ENCODE measurements at places on chromosomes 11 and 22.

DNA sequence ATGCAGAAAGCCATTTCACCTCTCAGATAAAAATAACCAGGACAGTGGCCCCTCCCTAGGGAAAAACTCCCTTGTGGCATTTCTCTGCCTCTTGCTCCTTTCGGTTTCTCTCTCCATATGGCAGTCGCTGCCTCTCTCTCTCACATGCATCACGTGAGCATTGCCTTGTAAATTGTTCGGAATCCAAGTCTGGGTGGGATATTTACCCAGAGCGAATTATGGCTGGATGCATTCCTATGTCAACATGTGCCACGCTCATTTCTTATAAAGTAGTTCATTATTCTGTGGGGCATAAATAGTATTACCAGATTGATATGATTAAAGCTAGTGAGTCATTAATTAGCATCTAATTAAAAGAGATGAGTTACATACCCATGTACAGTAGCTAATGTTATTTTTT is 392.9 kb downstream of the INSC start:
- no peak for DNase-seq

DNA sequence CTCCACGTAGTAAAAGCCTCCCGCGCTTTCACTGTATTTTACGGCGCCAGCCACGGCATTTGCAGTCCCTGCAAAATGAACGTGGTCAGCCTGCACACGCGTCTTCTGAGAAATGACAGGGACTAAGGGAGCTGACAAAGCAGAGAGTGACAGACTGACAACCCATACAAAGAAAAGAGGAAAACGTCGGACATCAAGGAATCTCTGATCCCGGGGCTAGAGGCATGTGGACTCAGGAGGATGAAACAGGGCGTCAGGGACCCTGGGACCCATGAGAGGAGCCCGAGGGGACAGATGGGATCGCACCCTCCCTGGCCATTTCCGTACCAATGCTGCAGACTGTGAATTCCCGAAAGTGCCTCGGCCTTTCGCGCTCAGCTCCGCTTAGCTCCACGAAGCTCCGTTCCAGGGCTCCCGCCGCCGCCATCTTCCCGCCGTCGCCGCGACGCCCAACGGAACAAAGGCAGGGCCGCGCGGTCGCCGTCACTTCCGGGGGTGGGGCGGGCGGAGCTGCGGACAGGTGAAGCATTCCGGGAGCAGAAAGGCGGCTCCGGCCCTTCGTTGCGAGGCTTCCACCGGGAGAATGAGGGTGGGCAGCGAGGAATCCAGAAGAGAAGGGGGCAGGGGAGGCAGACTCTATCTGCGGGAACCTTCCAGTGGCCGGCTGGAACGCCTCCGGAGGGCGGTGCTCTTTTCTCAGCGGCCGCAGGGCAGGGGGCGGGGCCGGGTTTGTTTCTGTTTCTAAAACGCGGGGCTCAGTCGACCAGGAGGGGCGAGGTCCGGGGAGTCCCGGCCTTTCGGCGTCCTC is at the start of gene NUP160:
Gene NUP160, minus strand, starts transcription at position 459 of the 808 bp plus-strand sequence. Its CDS starts 32 bp downstream, at position 427.
- peak; percentile 81 for DNase-seq

DNA sequence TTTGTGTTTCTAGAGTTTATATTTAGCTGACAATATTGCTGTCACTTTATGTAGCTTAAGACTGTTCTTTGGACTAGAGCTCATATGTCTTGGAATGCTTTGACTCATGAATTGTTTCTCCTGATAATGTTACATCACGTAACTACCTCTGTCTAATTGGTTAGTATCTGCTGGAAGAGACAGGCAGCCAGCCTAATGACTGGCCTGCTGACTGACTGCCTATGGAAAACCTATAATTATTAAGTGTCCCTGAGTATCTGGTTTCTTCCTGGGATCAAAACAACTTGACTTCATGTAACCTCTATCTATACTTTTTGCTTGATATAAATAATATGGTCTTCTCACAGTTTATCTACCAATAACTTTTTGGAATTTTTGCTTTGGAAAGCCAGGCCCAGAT is 9.4 kb downstream of the SOX6 start:
- no peak for DNase-seq

GRCh38 chr22:40533712-40534378 is 102.7 kb downstream of the MRTFA start:
- DNase-seq, result peak; percentile 38

DNA sequence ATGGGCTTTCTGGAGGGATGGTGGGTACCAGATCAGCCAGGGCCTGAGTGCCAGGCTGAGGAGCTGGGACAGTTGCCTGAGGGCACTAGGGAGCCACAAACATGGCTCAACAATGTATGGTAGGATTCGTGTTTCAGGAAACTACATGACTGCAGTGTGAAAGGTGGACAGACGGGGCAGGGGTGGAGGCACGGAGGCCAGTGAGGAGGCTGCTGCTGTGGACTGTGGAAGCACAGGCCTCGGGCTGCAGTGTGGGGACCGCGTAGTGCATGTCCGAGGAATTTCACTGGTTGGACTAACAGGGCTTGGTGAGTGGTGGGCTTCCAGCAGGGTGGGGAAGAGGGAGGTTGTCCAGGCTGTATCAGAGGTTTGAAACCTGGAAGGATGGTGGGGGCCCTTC is 7.8 kb downstream of the P2RY2 start:
- no peak for DNase-seq

DNA sequence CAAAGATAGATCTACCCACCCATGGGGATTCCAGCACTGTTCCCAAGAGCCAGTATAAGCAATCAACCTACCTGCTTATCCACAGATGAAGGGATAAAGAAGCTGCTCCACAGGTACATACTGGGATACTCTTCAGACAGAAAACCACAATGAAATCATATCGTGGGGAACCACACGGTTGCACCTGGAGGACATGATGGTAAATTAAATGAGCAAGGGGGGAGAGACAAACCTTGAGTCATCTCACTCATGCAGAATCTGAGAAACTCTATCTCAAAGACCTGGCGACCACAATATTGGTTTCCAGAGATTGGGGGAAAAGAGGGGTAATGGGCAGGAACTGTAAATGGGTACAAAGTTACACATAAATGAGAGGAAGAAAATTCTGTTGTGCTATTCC is 14.5 kb downstream of the RGL4 start:
- no peak for DNase-seq

GRCh38 chr22:48923996-48924395 is 903.7 kb downstream of the BRD1 start:
- DNase-seq, result no peak

GRCh38 chr11:64084146-64084950 is 48.6 kb downstream of the FLRT1 start:
- DNase-seq, result no peak

DNA sequence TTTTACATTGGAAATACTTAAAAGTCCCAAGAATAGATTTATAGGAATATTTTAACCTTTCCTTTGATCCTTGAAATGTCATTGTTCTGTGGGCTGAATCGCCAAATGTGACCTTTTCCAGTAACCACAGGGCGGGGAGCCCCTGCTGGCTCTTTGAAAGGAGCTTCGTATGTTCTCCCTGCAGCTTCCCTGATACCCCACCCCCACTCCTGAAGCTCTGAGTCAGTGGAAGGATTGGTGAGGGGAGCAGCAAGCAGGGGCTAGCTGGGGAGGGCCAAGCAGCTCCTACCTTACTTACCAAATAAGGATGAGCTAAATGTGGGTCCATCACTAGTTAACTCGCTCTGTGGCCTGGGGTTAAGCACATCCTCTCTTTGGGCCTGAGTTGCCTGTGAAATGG is 87.7 kb downstream of the CHST1 start:
- DNase-seq, result no peak

DNA sequence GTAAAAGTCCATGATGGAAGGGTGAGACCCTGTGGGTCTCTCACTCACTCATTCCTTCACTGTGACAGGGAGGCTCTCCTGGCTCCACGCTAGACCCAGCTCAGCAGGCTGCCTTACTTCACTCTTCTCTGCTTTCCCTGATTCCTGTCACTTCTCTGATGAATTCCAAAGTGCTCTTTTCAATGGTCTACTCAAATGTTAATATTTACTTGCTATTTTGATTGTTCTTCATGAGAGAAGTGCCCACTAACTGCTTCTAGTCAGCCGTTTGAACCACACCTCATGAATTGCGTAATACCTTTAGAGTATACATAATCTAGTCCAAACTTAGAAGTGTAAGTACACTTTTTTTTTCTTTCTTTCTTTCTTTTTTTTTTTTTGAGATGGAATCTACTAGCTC is 1350.2 kb upstream of the RAG2 start:
- no peak for DNase-seq

DNA sequence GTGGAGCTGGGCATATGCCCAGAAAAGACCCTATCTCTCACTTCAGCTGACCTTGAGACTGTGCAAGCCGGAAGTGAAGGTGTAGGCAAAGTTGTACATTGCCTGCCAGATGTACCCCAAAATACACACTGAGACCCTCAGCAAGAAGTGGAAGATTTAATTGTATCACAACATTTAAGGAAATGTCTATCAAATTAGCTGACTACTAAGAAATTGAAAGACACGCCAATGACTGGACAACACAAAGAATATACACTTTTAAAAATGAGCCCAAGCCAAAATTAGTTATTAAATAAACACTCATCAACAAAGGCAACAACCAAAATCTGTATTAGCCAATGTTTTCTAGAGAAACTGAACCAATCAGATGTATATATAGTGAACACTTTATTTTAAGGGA is 7.7 kb upstream of the ANO3 start:
- DNase-seq, result no peak
